ENCODE measurements at places on chromosomes 6 and 20. TPM values are rescaled to one million over a fixed set of nuclear protein-coding genes. Genes with fewer than 3 reads are reported as not detected.

GRCh38 chr6:56403745-56404144, 156.4 kb upstream of the COL21A1 start:
- DNase-seq = no peak

DNA sequence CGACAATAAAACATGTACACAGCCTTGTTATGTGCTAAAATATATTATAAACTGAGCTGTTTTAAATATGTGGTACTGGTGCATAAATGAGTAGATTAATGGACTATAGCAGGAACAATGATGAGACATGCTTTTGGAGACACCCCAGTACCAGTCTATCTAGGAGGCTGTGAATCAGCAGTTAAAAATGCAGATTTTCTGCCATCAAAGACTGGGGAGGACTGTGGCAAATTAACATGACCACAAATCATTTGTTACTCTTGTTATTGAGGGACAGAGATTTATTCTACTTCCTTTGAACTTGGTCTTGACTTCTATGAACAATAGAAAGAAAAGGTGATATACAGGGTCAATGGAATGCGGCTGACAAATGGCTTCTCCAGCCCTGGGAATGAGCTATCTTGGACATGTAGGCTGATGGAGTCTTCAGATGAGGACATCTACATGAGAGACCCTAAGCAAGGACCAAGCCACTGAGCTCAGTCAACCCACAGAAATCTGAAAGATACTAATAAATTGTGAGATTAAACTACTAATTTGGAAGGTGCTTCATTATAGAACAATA, 551.7 kb upstream of the GJE1 start:
- no peak for DNase-seq

DNA sequence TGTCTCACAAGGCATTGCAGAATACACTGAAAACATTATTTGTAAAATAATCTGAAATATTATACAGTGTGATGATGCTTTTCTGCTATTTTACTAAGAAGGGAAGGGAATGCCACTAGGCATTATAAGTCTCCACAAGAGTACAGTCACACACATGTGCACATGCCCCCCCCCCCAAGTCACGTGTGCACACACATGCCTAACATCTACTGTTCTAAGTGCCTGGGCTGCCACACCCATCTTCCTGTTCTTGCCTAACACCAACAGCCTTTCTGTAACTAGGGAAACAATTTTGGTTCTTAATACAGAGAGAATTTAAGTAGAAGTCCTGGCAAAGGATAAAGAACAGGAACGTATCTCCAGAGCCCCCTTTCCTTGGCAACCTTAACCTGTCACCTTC, 58.2 kb upstream of the BCLAF1 start:
- no peak for DNase-seq

Gene OTOR
- not detected for total RNA-seq

Gene PTCHD4
- not detected for total RNA-seq

GRCh38 chr6:153758516-153758915, 280.5 kb upstream of the OPRM1 start:
- no peak for DNase-seq

GRCh38 chr20:59667131-59667530, 62.8 kb downstream of the PHACTR3 start:
- DNase-seq = no peak

DNA sequence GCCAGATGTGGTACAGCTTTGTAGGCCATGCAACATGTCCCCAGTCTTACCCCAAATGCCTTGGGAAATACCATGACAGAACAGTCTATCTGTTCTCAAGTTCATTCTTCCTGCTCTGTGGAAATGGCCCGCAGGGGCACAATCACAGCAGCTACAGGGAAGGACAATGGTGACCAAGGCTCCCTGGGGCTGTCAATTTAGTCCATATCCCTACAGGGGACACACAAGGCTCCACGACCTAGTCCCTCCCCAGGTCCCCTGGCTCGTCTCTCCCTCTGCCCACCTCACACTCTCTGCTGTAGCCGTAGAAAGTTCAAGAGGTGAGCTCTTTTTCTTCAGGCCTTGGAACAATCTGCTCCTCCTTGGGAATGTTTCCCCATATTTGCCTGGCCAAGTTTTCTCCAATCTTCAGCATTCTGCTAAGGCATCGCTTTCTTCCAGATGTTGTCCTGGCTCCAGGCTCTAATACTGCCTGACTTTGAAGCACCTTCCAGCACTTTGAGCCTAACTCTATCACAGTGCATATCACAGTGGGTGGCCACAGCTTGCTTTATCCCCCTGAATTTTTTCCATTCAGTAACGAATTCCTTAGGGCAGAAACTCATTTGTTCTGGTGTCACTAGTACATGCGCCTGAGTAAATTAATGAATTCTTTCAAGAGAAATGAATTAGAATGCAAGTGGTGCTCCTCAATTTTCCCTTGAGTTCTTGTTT, 92.6 kb downstream of the MAP3K7 start:
- no peak for DNase-seq

DNA sequence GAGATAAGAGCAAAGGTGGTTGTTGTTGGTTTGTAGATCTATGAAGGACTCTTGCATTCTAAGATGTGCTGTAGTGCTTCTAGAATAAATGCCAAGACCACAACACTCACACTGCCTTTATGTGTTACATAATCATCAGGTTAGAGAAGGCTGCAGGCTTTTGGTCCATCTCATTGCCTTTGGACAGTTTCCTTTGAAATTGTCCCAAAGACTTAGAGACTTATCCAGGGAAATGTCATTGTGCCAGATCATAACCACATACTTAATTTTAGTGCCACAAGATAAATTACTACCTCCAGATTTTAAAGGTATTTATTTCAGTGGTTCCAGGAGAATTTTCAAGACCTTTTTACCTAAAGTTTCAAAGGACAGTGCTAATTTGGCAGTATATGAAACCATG, 666.6 kb upstream of the CITED2 start:
- no peak for DNase-seq

Data from activated CD4-positive, alpha-beta memory T cell treated with anti-CD3 and anti-CD28 coated beads, Interleukin-2, amount 10 ng/mL, durations not matched to agents 7 days and 5 days (primary cell).